ENCODE measurements at places on chromosomes 3 and 15.

DNA sequence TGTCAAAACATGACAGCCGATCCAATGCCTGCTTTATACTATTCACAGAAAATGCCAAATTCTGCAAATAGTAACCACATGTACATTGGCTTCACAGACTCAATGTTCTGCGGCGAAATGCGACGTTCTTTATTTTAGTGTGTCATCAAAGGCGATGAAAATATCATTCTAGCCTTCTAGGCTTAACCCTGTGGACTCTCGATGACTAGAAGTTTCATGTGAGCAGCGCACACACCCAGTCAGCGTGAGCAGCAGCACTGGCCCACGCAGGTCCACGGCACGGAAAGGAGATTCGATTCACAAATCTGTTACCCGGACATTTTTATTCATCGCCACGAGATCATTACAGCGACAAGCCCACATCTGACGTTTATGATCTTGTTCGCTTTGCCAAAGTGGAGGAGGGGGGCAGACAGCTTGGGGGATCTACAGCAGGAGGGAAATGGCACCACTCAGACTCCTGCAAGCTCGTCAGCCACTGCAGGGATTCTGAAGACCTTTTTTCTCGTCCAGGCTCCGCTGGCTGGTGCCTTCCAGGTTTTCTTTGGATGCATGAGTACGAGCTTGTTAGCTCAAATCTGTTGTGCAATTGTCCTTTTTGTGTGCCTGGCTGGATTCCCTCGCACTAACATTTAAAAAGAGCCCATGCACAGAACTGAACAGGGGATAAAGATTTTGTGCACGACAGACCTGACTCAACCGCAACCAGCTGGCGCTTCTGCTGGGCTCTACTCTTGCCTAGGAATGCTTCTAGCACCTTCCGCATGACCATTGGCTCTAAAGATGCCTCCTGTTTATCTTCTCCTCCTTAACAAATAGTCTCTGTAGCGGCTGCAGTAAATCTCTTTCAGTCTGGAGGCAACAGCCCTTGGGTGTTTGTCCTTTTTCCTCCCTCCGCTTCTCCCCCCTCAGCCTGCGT lies 938.4 kb downstream of the MCTP2 start:
- peak; percentile 28 for DNase-seq

DNA sequence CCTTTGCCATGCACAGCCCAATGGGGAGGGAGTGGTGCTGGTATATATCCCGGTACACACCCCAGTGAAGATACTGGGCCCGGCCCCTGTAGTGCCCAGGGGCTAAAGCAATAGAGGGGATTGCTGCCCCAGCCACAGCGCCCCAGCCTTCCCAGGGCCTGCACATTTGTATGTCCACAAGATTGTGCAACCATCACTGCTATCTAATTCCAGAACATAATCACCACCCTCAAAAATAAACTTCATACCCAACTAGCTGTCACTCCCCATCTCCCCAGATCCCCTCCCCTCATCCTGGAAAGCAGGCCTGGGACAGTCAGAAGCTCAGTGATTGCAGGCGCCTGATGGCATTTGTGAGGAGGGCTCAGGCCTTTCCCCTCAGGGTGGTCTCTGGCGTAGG lies 13.5 kb downstream of the GNAI2 start:
- DNase-seq: no peak

- no peak for DNase-seq
These were observed 51.6 kb downstream of the CYP19A1 start for GRCh38 chr15:51286816-51287215.

GRCh38 chr3:58521917-58522631 lies 14.9 kb downstream of the ACOX2 start:
- peak; percentile 38 for DNase-seq

- no peak for DNase-seq
These were observed 13.8 kb downstream of the TLNRD1 start for GRCh38 chr15:81014446-81015093.

GRCh38 chr3:45320986-45321385 lies 67.4 kb upstream of the LARS2 start:
- DNase-seq: no peak

DNA sequence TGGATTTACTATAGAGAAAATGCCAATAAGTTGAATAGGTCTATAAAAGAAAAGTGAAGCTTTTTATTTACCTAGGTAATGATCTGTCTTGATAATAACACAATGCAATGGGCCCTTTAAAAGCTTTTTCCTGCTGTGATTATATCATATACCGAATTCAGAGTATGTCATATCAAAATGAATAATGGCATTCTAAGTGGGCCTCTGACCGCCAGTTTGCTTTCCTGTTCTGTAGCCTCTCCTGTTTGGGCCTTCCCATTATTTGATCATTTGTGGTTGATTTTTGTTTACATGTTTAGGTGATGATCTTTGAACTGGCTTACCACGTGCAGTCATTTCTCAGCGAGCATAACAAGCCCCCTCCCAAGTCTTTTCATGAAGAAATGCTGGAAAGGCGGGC lies 14.9 kb downstream of the EIF2AK4 start:
- no peak for DNase-seq

Data from stomach (tissue), 19 donors.